Upper lobe of right lung (tissue), 1 donor: ENCODE measurements at places on chromosomes 12 and 14. TPM values are rescaled to one million over a fixed set of nuclear protein-coding genes. Genes with fewer than 3 reads are reported as not detected.
A peak's percentile ranks its signal among the peaks of the same experiment; 100 is the strongest.

The ARL6IP4 gene
- 124 TPM for total RNA-seq

The LMNTD1 gene
- total RNA-seq = not detected

The IAPP gene
- not detected for total RNA-seq

GRCh38 chr12:93982771-93983315, 165.5 kb upstream of the PLXNC1 start:
- peaks cover 4% of the 10 kb centered on the region for H3K4me1 ChIP-seq
- H3K4me3 ChIP-seq = no peak overlapping the region
- H3K27me3 ChIP-seq = no peaks in the 10 kb centered on the region
- DNase-seq = no peak
- H3K36me3 ChIP-seq = no peaks in the 10 kb centered on the region

GRCh38 chr14:31937730-31938346, 139.3 kb upstream of the ARHGAP5 start:
- no peaks in the 10 kb centered on the region for H3K27me3 ChIP-seq
- H3K27ac ChIP-seq = no peak overlapping the region
- H3K4me1 ChIP-seq = peaks cover 4% of the 10 kb centered on the region
- no peak overlapping the region for H3K4me3 ChIP-seq

DNA sequence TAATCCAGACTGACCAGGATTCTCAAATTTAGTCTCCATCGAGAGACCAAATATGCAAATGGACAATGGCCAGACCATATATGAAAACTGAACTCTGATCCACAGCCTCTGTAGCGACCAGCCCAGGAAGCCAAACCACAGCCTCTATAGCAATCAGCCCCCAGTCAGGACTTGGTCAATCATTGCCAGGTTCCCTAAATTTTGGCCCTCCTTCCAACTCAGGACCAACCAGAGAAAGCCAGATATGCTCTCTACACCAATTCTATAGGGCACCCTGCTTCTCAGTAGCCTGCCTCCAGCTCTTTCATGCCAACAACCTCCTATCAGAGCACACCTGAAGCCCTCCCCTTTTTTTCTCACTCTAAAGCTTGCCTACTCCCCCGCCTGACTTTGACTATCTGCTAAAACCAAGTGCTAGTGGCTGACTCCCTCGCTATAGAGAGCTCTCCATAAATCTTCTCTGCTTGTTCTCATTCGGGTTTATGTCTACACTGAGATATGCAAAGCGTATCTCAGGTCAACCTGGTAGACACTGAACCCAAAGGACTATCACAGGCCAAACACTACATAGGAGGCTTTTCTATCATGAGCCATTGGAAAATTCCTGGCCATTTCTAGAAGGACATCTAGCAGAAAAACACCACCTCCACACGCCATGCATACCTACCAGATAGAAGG, 110.5 kb upstream of the FUT8 start:
- no peak for DNase-seq
- H3K36me3 ChIP-seq = no peaks in the 10 kb centered on the region
- no peak overlapping the region for H3K4me3 ChIP-seq
- H3K27me3 ChIP-seq = no peaks in the 10 kb centered on the region

DNA sequence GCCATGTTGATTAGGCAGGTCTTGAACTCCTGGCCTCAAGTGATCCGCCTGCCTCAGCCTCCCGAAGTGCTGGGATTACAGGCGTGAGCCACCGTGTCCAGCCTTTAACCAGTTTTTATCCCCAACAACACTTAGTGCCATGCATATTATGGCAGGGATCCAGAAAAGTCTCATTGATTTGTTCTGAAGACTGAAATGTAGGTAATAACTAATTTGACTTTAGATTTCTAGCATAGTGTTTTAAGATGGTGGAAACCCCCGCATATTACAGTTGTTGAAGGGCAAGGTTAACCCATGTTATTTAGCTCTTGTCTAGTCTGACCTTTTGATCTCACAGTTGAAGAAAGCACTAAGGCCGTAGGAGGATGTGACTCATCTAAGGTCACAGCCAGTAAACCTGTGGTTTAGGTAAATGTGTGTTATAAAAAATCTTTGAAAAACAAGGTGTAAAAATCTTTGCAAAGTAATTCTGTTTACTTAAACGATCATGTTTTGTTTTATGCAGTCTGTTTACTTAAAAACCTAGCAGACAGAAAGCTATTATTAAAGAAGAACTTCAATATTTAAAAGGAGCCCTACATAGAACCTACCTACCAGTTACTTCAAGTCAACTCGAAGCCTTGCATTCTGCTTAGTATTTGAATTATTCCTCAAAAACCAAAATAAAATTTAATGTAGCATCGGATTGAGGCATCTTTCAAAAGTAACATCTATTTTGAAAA, 24.8 kb downstream of the BICDL1 start:
- H3K4me1 ChIP-seq = no peaks in the 10 kb centered on the region
- no peak overlapping the region for H3K4me3 ChIP-seq
- H3K27ac ChIP-seq = no peak overlapping the region
- no peaks in the 10 kb centered on the region for H3K36me3 ChIP-seq
- no peaks in the 10 kb centered on the region for H3K27me3 ChIP-seq
- no peak for DNase-seq

DNA sequence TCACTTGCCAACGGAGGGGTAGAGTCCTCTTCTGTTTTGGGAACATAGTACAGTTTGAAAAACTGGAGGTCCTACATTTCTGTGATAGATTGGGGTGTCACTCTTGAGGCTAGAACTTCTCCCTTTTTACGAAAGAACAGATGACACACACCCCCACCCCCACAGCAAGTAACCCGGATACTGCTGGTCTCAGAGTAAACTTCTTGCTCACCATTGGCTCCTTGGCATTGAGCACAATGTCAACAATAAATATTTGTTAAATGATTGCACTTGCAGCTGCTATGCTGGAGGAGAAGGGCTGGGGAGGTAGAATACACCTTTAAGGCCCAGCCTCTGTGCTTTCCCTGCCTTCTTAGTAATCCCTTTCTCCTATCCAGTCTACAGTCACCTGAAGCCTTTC, 149.8 kb downstream of the TGFB3 start:
- peaks cover 12% of the 10 kb centered on the region for H3K4me1 ChIP-seq
- no peak for DNase-seq
- no peaks in the 10 kb centered on the region for H3K36me3 ChIP-seq
- H3K4me3 ChIP-seq = no peak overlapping the region

GRCh38 chr14:75401361-75401760, 26.5 kb upstream of the JDP2 start:
- H3K4me3 ChIP-seq = no peak overlapping the region
- peak overlapping the region; percentile 52 for H3K27ac ChIP-seq
- H3K36me3 ChIP-seq = no peaks in the 10 kb centered on the region
- no peaks in the 10 kb centered on the region for H3K27me3 ChIP-seq
- H3K4me1 ChIP-seq = peaks cover 17% of the 10 kb centered on the region

GRCh38 chr14:87434011-87434410, 559.0 kb downstream of the GALC start:
- H3K4me1 ChIP-seq = no peaks in the 10 kb centered on the region
- H3K27me3 ChIP-seq = no peaks in the 10 kb centered on the region
- no peak overlapping the region for H3K27ac ChIP-seq
- no peaks in the 10 kb centered on the region for H3K36me3 ChIP-seq

The PZP gene
- total RNA-seq = 0.67 TPM

- no peak for DNase-seq
- H3K27me3 ChIP-seq = no peaks in the 10 kb centered on the region
- no peaks in the 10 kb centered on the region for H3K36me3 ChIP-seq
- H3K4me3 ChIP-seq = no peak overlapping the region
- no peak overlapping the region for H3K27ac ChIP-seq
- H3K4me1 ChIP-seq = no peaks in the 10 kb centered on the region
These were observed 344.5 kb upstream of the NAV3 start for GRCh38 chr12:77485961-77486854.

The CLEC1A gene
- 15.0 TPM for total RNA-seq

DNA sequence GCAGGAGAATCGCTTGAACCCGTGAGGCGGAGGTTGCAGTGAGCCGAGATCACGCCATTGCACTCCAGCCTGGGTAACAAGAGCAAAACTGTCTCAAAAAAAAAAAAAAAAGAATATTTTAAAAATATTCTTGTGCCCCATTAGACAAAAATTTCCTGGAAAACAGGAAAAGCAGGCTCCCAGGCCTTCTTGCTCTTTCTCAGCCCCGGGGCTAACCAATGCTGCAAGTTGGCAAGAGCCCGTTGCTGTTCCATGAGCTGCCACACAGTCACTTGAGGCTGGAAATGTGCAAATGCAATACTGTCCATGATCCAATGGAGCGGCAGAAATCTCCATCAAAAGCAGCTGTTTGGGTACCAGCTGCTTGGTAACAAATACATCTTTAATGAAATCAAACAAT, 994.7 kb downstream of the VRK1 start:
- no peak overlapping the region for H3K27ac ChIP-seq
- no peak for DNase-seq
- H3K4me1 ChIP-seq = no peaks in the 10 kb centered on the region

DNA sequence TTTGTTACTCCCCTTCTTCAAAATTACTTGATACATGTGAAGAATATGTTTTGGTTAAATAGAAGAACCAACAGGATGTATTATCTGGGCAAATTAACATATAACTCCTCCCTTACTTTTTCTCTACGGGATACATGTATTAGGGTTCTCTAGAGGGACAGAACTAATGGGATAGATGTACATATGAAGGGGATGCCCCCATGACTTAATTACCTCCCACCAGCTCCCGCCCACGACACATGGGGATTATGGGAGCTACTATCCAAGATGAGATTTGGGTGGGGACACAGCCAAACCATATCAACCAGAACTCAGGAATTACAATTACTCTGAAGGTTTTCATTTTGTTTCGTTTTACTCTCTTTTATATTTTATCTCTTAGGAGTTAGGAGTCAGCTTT, 41.3 kb downstream of the VRK1 start:
- peaks cover 7% of the 10 kb centered on the region for H3K36me3 ChIP-seq
- no peak for DNase-seq
- no peak overlapping the region for H3K27ac ChIP-seq
- H3K4me3 ChIP-seq = no peak overlapping the region
- H3K27me3 ChIP-seq = no peaks in the 10 kb centered on the region
- no peaks in the 10 kb centered on the region for H3K4me1 ChIP-seq

GRCh38 chr12:30913323-30913722, 13.2 kb upstream of the TSPAN11 start:
- H3K36me3 ChIP-seq = no peaks in the 10 kb centered on the region
- no peak for DNase-seq
- H3K4me1 ChIP-seq = no peaks in the 10 kb centered on the region
- no peaks in the 10 kb centered on the region for H3K27me3 ChIP-seq
- H3K27ac ChIP-seq = no peak overlapping the region

The GAS2L3 gene
- 15.1 TPM for total RNA-seq

DNA sequence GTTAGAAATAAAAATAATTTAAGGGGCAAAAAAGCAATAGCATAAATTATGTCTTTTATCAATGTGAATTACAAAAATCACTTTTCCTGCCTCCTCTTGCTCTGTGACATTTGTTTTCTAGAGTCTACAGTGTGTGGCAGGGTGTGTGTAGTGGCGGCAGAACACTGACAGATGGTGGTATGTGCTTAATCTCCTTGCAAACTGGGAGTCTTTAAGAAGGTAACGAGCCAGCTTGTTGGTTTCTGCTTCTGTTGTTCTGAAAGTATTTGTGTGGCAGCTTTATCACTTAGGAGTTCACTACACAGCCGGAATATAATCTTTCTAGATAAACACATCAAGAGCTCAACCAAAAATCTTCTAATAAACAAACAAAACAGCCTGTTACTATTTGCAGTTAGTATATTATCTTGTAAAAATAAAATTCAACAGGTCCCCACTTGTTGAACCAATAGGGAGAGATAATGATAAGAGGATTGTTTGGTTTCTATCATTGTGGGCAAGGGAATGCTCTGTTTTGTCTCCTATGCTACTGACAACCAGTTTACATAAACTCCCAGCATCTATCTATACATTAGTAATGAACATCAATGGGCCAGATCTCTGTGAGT, 13.0 kb downstream of the CDKL1 start:
- no peak overlapping the region for H3K27ac ChIP-seq
- no peaks in the 10 kb centered on the region for H3K36me3 ChIP-seq
- H3K27me3 ChIP-seq = no peaks in the 10 kb centered on the region
- peaks cover 7% of the 10 kb centered on the region for H3K4me1 ChIP-seq

The OVCH1 gene
- 2.0 TPM for total RNA-seq

GRCh38 chr12:55929306-55929791, 1.6 kb upstream of the DGKA start:
- DNase-seq = no peak
- H3K36me3 ChIP-seq = no peaks in the 10 kb centered on the region
- H3K27me3 ChIP-seq = no peaks in the 10 kb centered on the region
- peak overlapping the region; percentile 98 for H3K27ac ChIP-seq
